Effector memory CD8-positive, alpha-beta T cell (primary cell): ENCODE measurements at places on chromosomes 12 and 14.

- DNase-seq = no peak
These were observed 46.0 kb downstream of the ERGIC2 start for GRCh38 chr12:29334937-29335336.

- DNase-seq = no peak
These were observed 119.7 kb downstream of the FBXL14 start for GRCh38 chr12:1474574-1475153.

- DNase-seq = no peak
These were observed 958.3 kb downstream of the GALC start for GRCh38 chr14:87034680-87035079.

DNA sequence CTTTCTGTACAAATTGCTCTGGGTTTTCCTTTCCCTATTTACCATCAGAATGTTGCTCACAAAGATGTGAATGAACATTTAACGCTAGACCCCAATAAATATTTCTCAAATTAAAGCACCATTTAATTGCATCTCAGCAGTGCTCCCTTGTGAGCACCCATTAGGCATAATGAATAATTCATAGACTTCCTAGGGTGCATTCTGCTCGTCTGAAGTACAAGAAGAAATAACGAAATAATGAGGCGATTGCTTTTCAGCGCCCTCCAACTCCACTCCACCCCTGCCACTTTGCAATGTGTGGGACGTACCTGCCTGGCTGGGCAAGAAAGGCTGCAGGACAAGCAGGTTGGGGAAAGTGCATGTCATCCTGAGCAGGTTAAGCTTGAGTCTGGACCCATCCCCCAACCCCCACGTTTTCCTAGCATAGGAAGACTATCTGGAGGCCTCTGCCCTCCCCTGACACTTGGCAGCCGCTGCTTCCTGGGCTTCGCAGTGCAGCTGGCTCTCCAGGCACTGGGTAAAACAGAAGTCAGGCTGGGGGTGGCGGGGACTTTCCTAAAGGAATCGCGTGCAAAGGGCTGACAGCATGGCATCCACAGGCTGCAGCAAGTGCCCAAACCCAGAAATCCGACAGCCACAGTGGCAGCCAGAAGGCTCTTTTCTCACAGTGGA lies 253.7 kb downstream of the DUSP6 start:
- DNase-seq = no peak

DNA sequence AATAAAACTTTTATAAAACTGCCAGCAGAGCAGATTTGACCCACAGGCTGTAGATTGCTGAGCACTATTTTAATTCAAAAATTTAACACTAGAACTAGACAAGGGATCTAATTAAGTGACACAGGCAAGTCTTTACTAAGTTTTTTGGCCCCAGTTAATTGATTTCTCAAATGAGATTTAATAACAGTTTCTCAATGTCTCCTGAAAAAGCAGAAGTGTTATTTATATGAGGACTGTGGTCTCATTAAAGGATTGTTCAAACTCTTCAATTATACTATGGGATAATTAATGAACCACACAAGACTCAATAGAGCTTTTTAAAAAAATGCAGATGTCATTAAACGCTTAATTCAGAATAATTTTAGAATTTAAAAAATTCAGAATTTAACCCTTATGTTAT lies 1.9 kb downstream of the HEATR5A start:
- no peak for DNase-seq

GRCh38 chr14:33794791-33795305 lies 156.0 kb downstream of the EGLN3 start:
- no peak for DNase-seq

DNA sequence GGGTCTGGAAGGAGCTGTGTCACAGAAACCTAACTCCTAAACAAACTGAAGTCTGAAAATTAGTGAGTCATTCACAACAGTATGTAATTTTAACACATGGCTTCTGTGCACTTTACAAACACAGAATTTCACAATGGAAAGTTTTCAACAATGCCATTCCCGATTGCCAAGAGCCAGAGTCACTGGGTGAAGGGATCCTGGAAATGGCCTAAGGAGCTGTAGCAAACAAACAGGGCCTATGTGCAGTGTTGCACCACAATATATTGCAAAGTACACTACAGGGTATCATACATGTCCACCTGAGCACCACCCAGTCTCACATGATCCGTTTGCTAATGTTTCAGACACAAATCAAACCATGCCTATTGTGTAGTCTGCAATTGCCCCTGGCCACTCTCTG lies 184.7 kb upstream of the OTX2 start:
- no peak for DNase-seq

- DNase-seq = no peak
These were observed 191.5 kb downstream of the NTF3 start for GRCh38 chr12:5623411-5623810.

GRCh38 chr14:103271189-103271588 lies 62.8 kb upstream of the EIF5 start:
- no peak for DNase-seq

DNA sequence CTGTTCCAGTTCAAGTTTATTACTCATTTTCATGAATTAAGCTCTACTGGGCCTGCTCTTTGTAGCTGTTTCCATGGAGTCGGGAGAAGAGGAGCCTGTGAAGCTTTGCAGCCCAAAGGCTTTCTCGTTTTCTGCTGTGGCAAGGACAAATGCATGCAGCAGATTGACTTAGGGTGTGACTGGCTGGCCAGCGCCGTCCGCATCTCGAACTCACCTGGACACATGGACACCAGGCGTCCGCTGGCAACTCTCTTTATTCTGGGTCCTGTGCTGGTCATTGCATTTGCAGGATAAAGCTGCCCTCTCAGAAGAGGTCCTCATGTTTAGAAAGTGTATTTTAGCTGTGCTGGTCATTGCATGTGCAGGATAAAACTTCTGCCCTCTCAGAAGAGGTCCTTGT lies 350.4 kb downstream of the TMEM121 start:
- DNase-seq = no peak

DNA sequence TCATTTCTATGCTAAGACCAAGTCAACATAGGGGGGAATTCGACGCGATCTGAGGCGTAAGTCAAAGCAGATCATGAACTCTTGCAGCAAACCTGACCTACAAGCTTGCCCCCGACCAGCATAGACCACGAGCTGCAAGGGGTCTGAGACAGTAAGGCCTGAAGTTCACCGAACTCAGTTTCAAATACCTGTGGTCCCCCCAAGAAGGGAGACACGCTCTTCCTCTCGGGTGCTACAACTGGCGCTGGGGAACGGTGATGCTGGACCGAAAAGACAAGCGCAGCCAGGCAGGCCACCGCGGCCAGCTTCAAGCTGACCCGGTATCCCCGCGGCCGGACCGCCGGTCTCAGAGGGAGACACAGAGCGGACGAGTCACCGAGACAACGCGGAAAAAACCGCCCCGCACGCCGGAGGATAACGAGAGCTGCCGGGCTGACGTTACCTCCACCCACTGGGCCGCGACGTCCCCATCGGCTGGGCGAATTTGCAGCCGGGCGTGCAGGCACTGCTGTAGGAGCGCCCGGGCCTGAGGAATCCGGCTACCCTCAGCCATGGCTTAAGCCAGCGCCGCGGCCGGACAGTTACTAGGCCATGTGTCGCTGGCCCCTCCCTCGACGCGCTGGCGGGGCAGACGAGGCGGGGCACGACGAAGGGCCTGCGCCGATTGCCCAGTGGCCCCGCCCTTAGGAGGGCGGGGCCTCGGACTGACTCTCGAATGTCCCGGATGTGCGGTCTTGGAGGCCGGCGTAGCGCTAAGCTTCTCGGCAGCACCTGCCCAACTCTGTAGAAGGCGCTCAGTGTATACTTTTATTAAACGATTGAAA lies at the start of gene DTD2:
Gene DTD2 (minus strand): TSS at position 666 of the 824 bp plus-strand sequence. CDS start 113 bp downstream, at position 553.
- peak; percentile 88 for DNase-seq

GRCh38 chr12:28390761-28391385 lies 200.6 kb downstream of the CCDC91 start:
- no peak for DNase-seq

GRCh38 chr12:31803306-31804184 lies 74.7 kb upstream of the AMN1 start:
- DNase-seq = no peak

DNA sequence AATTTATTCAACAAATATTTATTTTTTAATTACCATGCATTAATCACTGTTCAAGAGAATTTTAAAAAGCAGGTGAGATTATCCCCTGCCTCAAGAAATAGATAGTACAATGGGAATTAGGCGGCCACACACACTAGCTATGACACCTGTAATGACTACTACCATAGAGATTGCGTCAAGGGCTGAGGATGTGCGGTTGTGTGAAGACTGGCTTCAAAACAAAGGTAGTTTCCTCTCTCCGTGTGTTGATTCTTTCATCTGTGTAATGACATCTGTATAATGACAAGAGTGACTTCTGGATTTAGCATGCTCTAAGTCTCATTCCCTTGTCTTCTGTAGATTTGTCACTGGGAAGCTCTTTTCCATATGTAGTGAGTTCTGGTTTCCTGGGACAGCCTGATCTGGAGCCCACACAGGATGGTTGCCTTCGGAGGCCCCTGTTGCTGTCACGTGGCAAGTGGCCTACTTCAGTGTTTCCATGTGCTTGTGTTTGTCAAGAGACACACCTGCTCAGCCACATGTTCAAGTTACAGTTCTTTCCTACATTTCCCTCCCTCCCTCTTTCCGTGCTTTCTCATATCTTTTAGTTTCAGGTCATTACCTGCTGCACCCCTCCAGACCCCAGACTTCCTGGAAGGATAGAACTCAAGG lies 64.3 kb downstream of the GALNT8 start:
- DNase-seq = no peak

DNA sequence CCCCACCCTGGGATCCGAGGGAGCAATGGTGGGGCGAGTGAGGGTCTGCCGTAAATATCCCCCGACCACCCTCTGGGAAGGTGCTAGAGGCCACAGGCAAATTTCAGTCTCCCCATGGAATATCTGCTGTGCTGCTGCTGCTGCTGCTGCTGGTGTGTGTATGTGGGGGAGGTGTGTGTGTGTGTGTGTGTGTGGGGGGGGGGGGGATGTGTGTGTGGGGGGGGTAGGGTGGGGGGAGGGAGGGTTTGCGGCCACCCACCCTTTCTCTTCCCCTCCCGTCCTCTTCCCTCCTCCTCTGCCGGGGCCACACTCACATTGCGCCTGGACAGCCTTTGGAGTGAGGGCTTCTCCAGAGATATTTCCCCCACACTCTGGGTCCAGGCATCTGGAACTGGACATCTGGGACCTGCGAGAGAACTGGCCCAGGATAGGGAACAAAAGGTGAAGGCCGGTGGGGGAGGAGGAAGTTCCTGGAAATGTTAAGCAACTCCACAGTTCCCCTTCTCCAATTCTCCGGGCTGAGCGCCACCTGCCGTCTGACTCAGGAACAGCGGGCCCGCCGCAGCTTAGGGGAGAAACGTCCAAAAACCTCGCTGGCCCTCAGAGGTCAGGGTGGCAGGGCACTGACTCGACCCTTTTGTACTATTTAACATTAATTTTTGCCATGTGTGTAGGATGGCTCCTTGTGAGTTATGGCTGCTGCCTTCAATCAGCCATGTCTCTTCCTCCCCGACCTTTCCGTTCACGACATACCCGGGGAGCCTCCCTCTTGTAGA lies at the start of gene C1RL:
Gene C1RL (minus strand): TSS at position 419 of the 776 bp plus-strand sequence. CDS start 34 bp downstream, at position 385.
- peak; percentile 77 for DNase-seq
